M059J (cell line): ENCODE measurements at places on chromosomes 16 and 17. TPM values are rescaled to one million over a fixed set of nuclear protein-coding genes. Genes with fewer than 3 reads are reported as not detected.

Gene HS3ST2
- not detected in 2 replicates for total RNA-seq

Gene PLD6
- not detected in 2 replicates for total RNA-seq

Gene ABCC3
- total RNA-seq = 9.3 and 13.3 TPM in 2 replicates

Gene SRL
- total RNA-seq = not detected in 2 replicates

Gene MARVELD3
- not detected in 2 replicates for total RNA-seq

Gene TMEM100
- total RNA-seq = 0.07 and 0.22 TPM in 2 replicates

Gene FOXF1
- total RNA-seq = 11.1 and 21.2 TPM in 2 replicates

Gene KATNB1
- 27.3 and 38.4 TPM in 2 replicates for total RNA-seq

Gene HNF1B
- total RNA-seq = not detected in 2 replicates

Gene MTMR4
- total RNA-seq = 24.4 and 32.5 TPM in 2 replicates

Gene DLX4
- total RNA-seq = 5.5 and 7.4 TPM in 2 replicates

Gene CCT6B
- total RNA-seq = 1.0 and 1.1 TPM in 2 replicates

Gene SALL1
- total RNA-seq = 9.5 and 12.1 TPM in 2 replicates

Gene NPTX1
- total RNA-seq = 0.79 and 2.0 TPM in 2 replicates

Gene EPOP
- 1.8 and 4.7 TPM in 2 replicates for total RNA-seq

Gene PSMC3IP
- 16.0 and 23.2 TPM in 2 replicates for total RNA-seq

Gene CES4A
- total RNA-seq = not detected in 2 replicates

Gene FOXJ1
- total RNA-seq = not detected in 2 replicates

Gene ALOX12
- total RNA-seq = not detected in 2 replicates

Gene IRX3
- 8.4 and 12.7 TPM in 2 replicates for total RNA-seq

Gene ZNF750
- total RNA-seq = not detected in 2 replicates

Gene CCL7
- total RNA-seq = 0.17 TPM in 1 of 2 replicates, not detected in the other

Gene CLEC3A
- total RNA-seq = not detected in 2 replicates

Gene KRTAP9-4
- total RNA-seq = not detected in 2 replicates

Gene ARHGAP44
- total RNA-seq = not detected in 2 replicates

Gene PERCC1
- not detected in 2 replicates for total RNA-seq

Gene APOBR
- total RNA-seq = not detected in 2 replicates

Gene AATK
- total RNA-seq = 0.10 TPM in 1 of 2 replicates, not detected in the other

Gene SLC6A2
- total RNA-seq = not detected in 2 replicates

Gene COPZ2
- 27.3 and 40.7 TPM in 2 replicates for total RNA-seq

Gene CBLN1
- not detected in 2 replicates for total RNA-seq

Gene NLGN2
- total RNA-seq = 8.9 and 16.5 TPM in 2 replicates

Gene ANKRD40CL
- not detected in 2 replicates for total RNA-seq

Gene EVPL
- not detected in 2 replicates for total RNA-seq

Gene CSH1
- not detected in 2 replicates for total RNA-seq

Gene CD19
- not detected in 2 replicates for total RNA-seq

Gene CD300E
- total RNA-seq = not detected in 2 replicates

Gene KCNJ2
- total RNA-seq = 0.44 and 0.54 TPM in 2 replicates

Gene RSKR
- 2.2 and 9.7 TPM in 2 replicates for total RNA-seq

Gene GOT2
- total RNA-seq = 111 and 136 TPM in 2 replicates
